ENCODE measurements at places on chromosomes 6 and 20.
A peak's percentile ranks its signal among the peaks of the same experiment; 100 is the strongest.

- DNase-seq: no peak
These were observed 729.0 kb downstream of the RFPL4B start for GRCh38 chr6:113076116-113076515.

DNA sequence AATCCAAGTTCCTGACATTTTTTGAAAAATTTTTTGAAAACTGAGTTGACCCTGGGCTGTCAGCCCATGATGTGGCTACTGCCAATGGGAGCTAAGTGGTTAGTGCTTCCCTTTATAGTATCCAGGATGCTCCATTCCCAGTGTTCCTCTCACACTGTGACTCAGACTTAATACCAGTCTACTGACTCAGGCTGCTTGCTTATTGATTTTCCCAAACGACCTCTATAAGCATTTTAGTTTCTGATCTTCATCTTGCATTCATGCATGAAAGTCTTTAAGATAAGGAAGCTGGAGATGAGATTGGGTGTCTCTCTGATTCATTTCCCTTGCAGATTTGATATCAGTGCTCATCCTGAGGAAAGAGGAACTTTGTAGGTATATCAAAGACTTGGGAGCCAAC lies 560.0 kb downstream of the TBC1D32 start:
- no peak for DNase-seq

- no peak for DNase-seq
These were observed 2.1 kb downstream of the CALHM6 start for GRCh38 chr6:116463301-116463700.

- no peak for DNase-seq
These were observed 912 bp downstream of the SNRNP48 start for GRCh38 chr6:7590918-7591302.

- no peak for DNase-seq
These were observed 4.6 kb upstream of the TGM2 start for GRCh38 chr20:38169636-38170193.

- DNase-seq: no peak
These were observed 42.2 kb downstream of the SIRPA start for GRCh38 chr20:1937316-1937976.

DNA sequence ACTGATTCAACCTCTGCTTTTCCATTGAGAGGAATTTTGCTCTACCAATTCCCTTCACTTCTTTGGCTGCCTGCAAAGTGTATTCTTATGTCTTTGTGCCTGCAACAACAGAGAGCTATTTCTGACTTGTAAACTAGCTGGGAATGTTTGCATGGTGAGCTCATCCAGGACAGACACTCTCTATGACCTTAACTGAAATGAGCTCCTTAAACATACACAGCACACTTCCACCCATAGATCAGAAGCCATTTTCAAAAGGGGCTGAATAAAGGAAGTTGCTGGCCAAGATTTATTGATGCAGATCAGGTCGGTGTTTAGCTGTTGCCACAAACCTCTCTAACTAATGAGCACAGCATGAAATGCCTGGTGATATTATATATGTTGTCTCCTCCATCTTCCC lies 377.7 kb downstream of the BTBD9 start:
- no peak for DNase-seq

GRCh38 chr6:16633465-16633864 lies 127.8 kb downstream of the ATXN1 start:
- DNase-seq: no peak

GRCh38 chr6:133814238-133814637 lies 74.7 kb upstream of the TCF21 start:
- DNase-seq: no peak

- DNase-seq: no peak
These were observed 367 bp downstream of the NRSN2 start for GRCh38 chr20:347317-347639.

DNA sequence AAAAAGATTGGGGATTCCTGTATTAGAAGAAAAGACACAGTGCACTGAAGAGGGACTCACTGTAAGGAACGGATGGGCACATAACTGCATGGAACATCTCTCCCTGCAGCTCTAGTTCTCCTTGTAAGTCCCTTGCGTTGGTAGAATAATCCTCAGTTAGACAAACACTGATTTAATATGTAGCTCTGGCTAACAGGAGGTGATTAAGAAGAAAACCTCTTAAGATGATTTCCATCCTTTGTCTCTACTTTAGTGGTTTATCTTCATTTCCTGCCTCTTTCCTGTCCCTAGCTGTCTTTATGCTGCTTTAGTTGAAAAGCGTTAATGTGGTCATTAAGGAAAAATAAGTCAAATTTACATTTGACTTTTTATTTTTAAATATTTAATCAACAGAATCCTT lies 86.6 kb downstream of the SLC16A10 start:
- DNase-seq: no peak

DNA sequence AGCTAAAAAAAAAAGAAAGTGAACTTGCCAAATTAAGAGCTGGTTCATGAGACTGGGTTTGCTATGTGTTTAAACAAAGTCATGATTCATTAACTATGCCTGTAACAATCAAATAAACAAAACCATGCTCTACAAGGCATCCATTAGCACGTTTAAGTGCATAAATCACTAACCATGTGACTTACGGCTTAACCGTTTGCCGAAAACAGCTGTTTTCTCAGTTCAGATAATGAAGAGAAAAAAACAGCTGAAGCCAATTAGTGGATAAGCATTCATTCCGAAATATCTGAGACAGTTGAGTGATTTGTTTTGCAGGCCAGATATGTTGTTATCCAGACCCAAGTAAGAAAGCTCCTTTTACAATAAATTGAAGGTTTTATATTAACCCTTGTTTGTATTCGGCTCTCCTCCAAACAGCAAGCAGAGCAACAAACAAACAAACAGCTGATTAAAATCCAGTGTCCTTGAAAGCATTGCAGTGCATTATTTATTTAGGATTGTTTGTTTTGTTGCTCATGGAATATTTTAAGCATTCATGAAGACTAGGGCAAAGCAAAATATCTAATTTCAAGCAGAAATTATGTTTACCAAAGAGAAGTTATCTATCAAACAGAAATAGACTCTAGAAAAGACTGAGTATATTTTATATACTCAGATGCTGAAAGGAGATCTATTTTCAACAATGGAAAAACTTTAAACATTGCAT lies 343.5 kb downstream of the RFPL4B start:
- no peak for DNase-seq

DNA sequence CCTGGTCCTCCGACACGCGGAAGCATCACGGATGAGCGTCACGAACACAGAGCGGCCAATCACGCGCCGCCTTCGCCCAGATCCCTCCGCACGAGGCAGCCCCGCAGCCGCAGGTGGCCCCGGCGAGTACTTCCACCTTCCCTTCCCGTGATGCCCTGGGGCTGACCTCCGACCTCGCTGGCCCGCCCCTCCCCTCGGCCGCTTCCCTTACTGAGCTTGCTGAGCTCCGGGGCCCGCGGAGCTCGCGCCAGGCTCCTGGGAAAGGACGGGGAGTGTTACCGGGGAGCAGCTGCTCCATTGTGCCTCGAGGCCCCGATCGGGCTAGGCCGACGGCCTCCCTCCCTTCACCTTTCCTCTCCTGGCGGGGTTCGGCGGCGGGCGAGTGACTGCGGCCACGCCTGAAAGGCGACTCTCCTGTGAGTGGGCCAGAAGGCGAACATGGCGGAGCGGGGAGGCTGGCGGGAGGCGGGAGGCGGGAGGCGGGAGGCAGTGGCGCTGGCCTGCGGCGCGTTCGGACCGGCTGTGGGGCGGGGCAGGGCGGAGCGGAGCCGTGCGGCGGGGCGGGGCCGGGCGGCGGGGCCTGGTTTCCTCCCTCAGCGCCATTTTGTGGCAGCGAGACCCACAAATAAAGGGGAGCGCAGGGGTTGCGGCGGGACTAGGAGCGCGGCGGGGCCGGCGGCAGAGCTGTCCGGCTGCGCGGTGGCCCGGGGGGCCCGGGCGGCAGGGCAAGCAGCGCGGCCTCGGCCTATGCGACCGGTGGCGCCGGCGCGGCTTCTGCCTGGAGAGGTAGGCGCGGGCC lies at the start of gene WTAP:
Gene WTAP (plus strand): TSS at position 589 of the 799 bp plus-strand sequence. CDS start 8,760 bp downstream, outside the sequence.
- peak; percentile 93 for DNase-seq

DNA sequence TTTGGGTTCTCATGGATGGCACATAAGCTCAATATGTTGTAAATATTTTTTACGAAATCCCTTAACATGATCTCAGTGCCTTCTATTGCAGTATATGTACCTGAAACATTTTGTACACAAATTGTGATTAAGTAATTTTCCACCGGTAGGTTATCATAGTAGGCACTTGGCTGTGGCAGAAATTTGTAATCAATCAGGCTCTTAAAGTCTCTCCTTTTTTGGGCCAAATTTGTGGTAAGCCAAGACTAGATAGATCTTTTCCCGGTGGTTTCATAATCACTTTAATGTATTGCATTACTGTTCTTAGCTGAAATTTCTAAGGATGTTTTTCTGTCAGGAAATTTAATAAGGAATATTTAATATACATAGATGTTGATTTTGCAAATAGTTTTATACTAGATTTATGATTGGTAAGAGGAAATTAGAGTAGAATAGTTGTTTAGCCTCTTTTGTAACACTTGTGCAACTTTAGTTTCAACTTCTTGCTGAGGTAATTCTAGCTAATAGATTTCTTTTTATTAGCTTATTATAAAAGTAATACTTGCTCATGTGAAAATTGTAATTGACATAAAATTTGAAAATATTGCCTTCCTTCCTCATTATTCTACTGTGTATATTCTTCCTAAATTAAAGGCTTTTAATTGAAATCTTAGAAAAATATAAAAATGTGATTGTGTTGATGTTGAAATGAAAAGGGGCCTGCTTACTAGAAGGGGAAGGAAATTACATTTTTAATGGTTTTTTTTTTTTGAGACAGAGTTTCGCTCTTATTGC lies 3.2 kb downstream of the PCMT1 start:
- no peak for DNase-seq

DNA sequence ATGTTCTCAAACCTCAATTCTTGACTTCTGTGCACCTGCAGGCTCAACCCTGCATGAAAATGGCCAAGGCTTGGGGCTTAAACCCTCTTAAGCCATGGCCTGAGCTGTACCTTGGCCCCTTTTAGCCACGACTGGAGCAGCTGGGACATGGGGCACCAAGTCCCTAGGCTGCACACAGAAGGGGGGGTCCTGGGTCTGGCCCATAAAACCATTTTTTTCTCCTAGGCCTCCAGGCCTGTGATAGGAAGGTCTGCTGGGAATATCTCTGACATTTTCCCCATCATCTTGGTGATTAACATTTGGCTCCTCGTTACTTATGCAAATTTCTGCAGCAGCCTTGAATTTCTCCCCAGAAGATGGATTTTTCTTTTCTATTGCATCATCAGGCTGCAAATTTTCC lies 119.4 kb upstream of the VGLL2 start:
- DNase-seq: no peak

DNA sequence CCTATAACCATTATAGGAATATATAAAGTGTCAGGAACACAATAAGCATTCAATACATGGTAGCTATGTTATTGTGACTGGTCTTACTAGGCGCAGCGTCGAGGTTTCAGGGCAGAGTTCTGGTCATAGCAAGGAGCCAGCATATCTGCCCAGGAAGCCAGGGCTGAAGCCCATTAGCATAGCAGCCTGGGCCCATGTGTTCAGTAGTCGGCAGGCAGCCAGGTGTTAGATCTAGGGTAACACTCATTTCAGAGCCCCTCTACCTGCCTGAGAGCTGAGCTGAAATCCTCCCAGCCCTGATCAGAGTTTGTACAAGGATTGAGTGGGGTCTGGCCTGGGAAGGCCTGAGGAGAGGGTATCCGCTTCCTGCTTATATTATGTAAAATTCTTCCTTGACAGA lies 32.1 kb downstream of the C20orf173 start:
- no peak for DNase-seq

DNA sequence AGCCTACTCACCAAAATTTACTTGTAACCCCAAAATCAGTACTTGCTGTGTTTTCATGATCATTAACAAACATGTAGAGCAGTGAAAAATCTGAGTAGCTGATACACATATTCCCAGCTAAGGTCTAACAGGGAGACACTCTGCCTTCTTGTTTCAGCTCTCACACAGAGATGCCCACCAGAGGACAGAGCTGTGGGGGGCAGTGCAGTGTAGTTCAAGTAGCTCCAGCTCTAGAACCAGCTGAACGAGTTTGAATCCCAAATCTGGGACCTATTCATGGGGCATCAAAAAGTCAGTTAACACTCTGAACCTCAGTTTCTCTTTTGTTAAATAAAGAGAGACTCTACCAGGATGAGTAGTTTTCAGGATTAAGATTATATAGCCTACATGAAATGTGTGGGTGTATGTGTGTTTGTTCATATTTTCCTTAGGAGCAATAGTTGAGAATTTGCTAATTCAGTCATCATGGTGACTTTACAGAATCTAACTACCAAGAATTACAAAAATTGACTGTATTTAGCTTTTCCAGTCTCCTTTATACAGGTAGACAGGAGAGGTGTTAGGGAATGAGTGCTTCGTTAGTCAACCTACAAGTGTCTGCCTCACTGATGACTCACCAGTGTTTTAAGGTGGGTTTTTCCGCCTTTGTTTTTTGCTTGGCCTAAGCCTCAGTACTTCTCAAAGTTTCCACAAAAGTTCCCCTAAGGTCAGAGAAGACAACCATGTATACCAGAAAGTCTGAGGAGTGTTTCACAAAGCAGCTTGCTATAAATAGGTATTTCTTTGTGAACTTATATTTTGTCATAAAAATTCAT lies 164.0 kb upstream of the RUNX2 start:
- no peak for DNase-seq

DNA sequence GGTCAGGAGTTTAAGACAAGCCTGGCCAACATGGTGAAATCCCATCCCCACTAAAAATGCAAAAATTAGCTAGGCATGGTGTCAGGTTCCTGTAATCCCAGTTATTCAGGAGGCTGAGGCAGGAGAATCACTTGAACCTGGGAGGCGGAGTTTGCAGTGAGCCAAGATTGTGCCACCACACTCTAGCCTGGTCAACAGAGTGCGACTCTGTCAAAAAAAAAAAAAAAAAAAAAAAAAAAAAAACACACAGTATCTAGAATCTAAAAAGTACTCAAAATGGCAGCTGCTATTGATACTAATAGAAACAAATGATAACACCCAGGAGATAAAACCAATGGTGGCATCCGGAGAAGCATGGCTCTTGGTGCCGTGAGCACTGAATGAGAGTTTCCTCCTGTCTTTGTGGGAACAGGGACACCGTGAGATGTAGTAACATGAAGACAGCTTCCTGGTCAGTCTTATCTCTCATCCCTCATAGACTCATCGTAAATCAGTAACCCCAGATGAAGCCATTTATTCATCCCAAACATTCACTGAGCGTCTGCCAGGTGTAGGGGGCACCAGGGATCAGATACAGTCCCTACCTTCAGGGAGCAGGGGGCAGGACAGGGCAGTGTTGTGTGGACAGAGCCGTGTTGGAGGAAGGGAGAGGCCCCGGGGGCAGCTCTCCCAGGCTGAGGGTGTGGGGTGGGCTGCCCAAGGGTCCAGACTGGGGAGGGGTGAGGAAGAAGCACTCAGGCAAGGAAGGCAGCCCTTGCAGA lies 66.1 kb downstream of the SYNJ2 start:
- DNase-seq: no peak

All from stimulated activated CD8-positive, alpha-beta memory T cell treated with anti-CD3 and anti-CD28 coated beads, Interleukin-7, amount 100 ng/mL, for 1 hour (primary cell).